ENCODE measurements at places on chromosomes 3 and 15. TPM values are rescaled to one million over a fixed set of nuclear protein-coding genes. Genes with fewer than 3 reads are reported as not detected.

Gene PCNP
- total RNA-seq, result 117 TPM

Gene PLA2G4F
- not detected for total RNA-seq

Gene ADGRG7
- total RNA-seq, result not detected

Gene GTF2E1
- total RNA-seq, result 16.2 TPM

Gene BSN
- total RNA-seq, result under 0.01 TPM

Gene ZNF662
- total RNA-seq, result 3.3 TPM

Gene ZNF654
- total RNA-seq, result 14.4 TPM

Gene FAM174B
- total RNA-seq, result 1.0 TPM

Gene ASB14
- total RNA-seq, result not detected

Gene SLC22A13
- 0.33 TPM for total RNA-seq

Gene COLQ
- 0.26 TPM for total RNA-seq

Gene SNRPA1
- total RNA-seq, result 7.7 TPM

Gene GOLGA8H
- under 0.01 TPM for total RNA-seq

Gene ANKRD63
- not detected for total RNA-seq

Gene BCL6
- total RNA-seq, result 32.6 TPM

Gene GP9
- not detected for total RNA-seq

Gene GOLGA6B
- total RNA-seq, result not detected

Gene COL6A5
- under 0.01 TPM for total RNA-seq

Gene ZNF620
- 1.3 TPM for total RNA-seq

Gene SCAANT1
- total RNA-seq, result 1.7 TPM

Gene TF
- total RNA-seq, result 0.33 TPM

Gene ADAMTS9
- total RNA-seq, result 1.8 TPM

Gene SH2D7
- not detected for total RNA-seq

Gene DCP1A
- total RNA-seq, result 17.2 TPM

Gene SLC38A3
- total RNA-seq, result not detected

Data from fibroblast of lung (primary cell).